Endothelial cell of umbilical vein (primary cell): ENCODE measurements at places on chromosomes 4 and X. TPM values are rescaled to one million over a fixed set of nuclear protein-coding genes. Genes with fewer than 3 reads are reported as not detected.

The PIM2 gene
- 5.5 and 7.4 TPM in 2 replicates for total RNA-seq

The IGBP1 gene
- total RNA-seq = 38.1 and 40.4 TPM in 2 replicates

The TCEAL6 gene
- not detected in 2 replicates for total RNA-seq

The TMPRSS11D gene
- not detected in 2 replicates for total RNA-seq

The TMSB15C gene
- total RNA-seq = 6.9 and 7.0 TPM in 2 replicates

The RAB41 gene
- not detected in 2 replicates for total RNA-seq
